ENCODE measurements at places on chromosomes 12 and 14.
A peak's percentile ranks its signal among the peaks of the same experiment; 100 is the strongest.

DNA sequence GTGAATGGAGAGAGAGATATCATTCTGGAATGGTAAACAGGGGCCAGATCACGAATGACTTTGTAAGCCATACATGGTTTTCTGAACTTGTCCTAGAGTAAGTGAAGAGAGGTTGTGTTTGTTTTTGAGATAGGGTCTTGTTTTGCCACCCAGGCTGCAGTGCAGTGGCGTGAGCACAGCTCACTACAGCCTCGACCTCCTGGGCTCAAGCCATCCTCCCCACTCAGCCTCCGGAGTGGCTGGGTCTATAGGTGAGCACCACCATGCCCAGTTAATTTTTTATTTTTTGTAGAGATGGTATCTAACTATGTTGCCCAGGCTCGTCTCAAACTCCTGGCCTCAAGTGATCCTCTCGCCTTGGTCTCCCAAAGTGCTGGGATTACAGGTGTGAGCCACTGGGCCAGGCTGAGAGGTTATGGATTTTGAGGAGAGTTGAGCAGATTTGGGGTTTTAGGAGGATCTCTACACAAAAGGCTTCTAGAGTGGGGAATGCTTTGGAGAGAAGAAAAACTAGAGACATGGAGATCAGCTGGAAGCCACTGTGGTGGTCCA, 19.7 kb upstream of the GPRC5A start:
- DNase-seq = no peak

- DNase-seq = no peak
These were observed 17.9 kb upstream of the DHRS7 start for GRCh38 chr14:60183138-60183537.

- DNase-seq = no peak
These were observed 64.3 kb downstream of the APOBEC1 start for GRCh38 chr12:7601406-7601805.

DNA sequence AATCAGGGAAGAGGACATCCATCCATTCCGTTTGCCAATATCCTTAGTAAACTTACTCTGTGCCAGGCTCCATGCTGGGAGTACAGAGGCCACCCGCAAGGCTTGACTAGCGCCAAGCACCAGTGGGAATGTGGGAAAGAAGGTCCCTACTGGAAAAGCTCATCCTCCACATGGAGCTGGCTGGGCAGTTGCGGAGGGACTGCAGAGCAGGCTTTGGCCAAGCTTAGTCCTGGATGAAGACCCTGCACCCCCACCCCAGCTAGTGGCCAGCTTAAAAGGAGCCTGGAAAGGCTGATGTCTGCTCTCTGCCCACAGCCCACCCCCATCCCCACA, 22.4 kb upstream of the EIF2B2 start:
- no peak for DNase-seq

DNA sequence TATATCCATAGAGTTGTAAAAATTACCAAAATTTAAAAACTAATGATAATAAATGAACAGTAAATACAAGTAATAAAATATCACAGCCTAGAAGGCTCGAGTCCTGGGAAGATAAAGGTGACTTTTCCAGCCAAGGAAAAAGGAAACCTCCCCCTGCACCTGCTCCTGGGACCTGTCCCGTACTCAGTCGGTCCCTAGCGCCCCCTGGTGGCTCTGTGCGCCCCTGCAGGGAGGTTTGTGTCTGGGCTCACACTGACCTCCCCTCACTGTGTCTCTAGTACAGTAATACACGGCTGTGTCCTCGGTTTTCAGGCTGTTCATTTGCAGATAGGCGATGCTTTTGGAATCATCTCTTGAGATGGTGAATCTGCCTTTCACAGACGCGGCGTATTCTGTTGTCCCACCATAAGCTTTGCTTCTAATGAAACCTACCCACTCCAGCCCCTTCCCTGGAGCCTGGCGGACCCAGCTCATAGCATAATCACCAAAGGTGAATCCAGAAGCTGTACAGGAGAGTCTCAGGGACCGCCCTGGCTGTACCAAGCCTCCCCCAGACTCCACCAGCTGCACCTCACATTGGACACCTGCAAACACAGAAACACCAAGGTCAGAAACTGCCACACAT, 1030.4 kb downstream of the TMEM121 start:
- no peak for DNase-seq

GRCh38 chr12:78101946-78102635, 271.4 kb downstream of the NAV3 start:
- DNase-seq = no peak

GRCh38 chr14:98237939-98238338, 1034.1 kb downstream of the BCL11B start:
- DNase-seq = no peak

DNA sequence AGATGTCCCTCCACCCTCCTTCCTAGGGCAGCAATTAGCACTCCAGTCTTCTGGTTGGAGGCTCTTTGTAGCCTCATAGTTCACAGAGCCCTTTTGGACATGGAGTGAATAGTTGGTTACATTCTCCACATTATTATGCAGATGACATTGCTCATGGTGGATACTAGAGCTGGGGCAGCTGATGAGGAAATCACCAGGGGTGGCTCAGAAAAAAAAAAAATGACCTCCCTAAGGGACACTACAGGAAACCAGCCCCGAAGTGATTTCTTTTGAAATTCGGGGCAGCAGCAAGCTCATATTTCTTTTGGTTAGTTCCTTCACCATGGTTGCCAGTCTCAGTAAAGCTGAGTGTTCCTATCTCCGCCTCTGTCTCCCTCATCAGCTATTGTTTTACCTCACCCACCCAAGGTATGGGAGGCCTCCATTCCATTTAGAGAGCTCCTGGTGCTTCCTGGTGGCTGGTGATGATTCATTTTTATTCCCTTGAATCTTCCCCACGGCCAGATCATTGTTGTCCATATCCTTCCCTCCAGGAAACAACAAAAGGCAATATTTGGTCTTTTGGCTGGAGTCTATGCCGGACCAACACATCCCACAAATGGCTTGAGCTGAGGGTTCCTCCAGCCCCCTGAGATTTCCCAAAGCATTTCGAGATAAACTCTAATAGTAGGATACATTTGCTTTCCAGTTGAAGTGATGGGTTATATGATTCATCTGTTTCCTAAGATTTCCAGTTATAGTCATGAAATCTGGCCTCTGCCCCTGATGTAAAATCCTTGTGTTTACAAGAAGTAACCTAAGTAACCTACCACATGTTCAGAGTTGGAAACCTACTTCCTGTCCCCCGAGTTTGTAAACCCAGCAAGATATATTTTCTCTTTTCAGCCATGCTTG, 56.2 kb upstream of the NID2 start:
- DNase-seq = no peak

- no peak for DNase-seq
These were observed 32.8 kb downstream of the YEATS4 start for GRCh38 chr12:69392179-69392928.

DNA sequence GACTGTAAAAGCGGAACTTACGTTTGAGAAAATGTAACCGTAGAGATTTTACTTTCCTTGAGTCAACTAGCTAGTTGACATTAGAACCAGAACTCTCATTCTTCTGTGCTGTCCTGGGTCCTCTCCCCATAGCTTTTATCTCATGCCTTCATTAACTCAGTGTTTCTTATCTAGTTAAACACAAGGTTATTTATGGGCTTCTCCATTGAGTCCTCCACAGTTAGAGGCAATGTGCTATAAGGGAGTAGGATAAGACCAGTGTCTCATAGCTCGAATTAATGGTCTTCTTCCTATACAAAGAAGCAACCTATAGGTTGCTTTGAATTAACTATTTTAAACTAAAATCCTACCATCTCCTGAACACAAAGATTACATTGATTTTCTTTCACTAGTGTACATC, 129.8 kb downstream of the ACSS3 start:
- DNase-seq = no peak

DNA sequence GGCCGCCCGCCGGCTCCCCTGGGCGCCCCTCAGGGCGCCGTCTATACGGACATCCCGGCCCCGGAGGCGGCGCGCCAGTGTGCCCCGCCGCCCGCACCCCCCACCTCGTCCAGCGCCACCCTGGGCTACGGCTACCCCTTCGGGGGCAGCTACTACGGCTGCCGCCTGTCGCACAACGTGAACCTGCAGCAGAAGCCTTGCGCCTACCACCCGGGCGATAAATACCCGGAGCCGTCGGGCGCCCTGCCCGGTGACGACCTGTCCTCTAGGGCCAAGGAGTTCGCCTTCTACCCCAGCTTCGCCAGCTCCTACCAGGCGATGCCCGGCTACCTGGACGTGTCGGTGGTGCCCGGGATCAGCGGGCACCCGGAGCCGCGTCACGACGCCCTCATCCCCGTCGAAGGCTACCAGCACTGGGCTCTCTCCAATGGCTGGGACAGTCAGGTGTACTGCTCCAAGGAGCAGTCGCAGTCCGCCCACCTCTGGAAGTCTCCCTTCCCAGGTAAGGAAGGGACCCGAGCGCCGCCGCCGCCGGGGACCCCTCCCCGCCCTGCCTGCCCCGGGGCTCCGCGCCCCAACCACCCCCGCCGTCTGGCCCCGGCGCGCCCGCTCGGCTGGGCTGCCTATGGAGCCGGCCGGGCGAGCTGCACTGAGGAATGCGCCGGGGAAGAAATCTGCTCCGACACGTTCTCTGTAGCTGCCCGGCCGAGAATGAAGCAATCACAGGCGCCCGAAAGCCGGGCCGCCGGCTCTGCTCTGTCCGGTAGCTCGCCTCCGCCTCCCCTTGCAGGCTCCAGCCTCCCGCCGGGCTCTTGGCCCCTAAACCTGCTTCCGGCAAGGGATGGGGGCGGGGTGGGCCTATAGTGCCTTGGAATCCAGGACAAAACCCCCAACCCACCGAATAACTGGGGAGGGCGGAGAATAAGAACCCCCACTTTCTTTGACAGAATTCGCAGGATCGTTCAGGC, 794 bp downstream of the HOXC13 start:
- no peak for DNase-seq

- DNase-seq = no peak
These were observed 982.2 kb upstream of the FBXO33 start for GRCh38 chr14:40414386-40414785.

- DNase-seq = no peak
These were observed 11.1 kb upstream of the PSEN1 start for GRCh38 chr14:73125169-73125588.

DNA sequence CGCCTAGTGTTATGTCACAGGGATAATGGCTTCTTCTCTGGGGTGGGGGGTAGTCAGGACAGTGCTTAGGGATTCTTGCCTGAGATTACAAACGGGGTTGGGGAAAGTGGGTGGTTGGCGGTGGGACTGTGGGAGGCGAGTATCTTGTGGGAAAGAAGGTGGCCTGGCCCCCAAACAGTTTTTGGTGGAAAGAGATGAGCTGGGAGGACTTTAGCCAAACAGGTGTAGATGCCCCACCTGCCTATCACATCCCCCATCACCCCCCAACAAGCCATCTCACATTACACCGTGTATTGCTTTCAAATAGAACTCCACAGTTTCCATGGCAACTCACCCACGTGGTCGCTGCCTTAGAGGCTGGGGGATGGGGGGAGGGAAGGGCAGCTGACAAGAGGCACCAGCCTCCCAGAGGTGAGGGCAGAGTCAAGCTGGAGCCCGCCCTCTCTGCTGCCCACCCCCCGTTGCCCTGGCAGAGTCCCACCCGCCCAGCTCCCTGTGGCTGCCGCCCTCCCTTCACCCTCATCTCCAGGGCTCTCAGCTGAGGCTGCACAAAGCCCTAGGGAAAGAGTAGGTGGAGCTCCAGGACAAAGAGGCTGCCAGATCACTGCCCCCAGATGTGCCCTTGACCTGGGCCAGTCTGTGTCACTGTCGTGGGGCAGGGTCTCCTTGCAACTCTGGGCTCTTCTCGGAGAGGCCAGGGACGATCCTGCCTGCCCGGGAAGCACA, 98.3 kb downstream of the LRRC74A start:
- DNase-seq = peak; percentile 74

DNA sequence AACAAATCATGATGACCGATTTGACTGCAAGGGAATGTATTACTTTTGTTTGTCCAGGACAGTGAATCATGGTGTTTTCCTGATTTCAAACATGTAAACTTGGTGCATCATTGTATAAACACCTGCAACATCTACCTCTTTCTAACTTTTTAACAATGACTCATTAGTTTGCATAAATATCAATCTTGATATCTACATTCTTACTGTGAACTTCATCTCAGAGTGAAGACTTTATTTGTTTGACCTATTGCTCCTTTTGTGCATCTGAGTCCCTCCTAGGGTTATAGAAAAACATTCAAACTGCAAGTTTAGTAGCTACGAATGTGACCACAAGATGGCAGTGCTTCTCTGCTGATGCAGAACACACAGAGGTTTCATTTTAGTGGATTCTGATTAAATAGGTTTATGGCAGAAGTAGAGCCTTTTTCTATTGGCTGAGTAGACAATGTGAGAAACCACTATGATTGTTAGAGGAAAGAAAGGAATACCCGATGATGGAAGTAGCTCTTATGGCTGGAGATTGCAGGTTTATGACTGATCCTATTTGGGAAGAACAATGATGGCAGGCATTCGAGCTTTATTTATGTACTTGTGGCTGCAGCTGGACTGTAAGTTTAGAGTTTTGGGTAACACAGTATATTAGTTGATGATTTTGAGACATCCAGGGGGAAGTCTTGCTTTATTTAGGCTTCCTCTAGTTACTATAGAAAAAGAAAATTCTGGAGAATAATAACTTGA, 244.2 kb upstream of the OR4E1 start:
- DNase-seq = no peak

DNA sequence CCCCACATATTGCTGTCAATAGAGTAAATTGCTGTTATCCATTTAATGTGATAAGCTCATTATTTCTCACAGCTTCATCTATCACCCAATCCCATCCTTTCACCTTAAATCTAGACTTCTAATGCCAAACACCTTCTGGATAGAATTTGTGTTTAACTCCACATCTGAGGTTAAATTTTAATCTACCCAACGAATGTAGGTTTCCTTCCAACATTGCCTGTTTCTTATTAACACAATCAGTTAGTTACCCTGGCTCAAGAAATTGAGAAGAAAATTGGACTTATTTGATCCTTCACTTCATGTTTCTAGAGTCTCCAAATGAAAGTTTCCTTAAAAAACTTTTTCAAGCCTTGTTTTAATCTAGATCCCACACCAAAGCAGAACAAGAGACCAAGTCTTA, 67.3 kb downstream of the PTPRO start:
- no peak for DNase-seq

DNA sequence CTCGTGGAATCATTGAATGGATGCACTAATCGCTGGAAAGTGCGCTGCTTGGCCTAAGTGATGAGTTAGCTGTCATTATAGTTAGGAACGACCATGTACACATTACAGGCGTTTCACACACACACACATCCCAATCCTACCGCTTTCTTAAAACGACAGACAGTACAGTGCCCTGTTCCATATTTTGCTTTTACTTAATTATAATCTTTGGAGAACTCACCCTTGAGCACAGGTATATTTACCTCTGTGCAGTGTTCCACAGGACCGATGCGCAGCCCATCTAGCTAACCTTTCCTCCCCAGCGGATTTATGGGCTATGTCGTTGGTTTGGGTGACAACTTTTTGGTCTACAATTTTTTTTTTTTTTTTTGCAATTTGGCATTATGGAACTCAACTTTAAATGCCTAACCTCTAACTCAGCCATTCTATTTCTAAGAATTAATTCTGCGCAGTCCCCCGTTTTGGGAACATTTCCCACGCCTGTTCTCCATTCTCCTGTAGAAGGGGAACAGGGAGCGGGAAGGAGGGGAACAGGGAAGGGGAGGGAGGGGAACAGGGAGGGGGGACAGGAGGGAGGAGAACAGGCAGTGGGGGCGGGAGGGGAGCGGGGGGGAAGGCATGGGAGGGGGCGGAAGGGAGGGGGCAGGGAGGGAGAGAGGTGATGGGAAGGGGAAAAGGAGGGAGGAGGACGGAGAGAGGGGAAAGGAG, 663 bp upstream of the ULK1 start:
- DNase-seq = no peak
